Left hindlimb (tissue), 1 donor: ENCODE measurements at places on chromosomes 7 and 10.

DNA sequence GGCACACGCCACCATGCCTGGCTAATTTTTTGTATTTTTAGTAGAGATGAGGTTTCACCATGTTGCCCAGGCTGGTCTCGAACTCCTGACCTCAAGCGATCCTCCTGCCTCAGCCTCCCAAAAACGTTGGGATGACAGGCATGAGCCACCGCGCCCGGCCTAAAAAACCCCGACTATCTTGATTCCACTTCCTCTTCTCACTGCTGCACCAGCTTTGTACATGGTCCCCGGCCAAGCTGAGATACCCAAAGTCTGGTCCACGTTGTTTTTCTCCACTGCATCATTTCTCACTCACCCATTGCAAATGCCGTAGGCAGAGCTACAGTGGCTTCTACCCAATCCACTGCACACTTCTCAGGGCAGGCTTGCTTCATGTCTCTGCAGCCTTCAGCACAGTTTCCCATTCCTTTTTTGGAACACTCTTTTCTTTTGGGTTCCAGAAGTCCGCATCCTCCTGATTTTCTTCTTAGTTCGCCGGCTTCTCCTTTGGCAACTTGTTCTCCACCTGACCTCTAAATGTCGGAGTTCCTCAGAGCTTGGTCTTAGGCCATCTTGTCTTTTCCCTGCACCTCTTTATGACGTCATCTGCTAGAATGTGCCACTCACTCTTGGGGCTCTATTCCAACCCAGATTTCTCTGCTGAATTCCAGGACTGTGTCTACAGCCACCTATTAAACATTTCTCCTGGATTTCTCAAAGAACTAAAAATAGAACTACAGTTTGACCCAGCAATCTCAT, 6.0 kb upstream of the GNB2 start:
- no peak for DNase-seq

DNA sequence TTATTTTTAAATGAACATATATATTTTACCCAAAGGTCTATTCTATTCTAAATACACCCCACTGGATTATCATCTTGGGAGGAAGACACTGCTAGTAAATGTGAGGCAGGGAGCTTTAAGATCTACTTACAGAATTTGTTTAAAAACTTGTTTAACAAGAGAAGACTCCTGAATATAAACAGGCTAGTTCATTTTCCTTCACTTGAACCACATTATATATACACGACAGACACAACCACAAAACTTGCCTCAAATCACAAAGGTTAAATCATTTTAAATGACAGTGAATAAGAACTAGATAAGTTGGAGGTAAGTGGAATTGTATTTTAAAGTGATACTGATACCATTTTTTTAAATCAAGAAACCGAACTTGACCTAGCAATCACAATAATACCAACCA, 109.2 kb downstream of the ATE1 start:
- DNase-seq = no peak

GRCh38 chr7:453597-454306, 65.9 kb downstream of the PDGFA start:
- no peak for DNase-seq

DNA sequence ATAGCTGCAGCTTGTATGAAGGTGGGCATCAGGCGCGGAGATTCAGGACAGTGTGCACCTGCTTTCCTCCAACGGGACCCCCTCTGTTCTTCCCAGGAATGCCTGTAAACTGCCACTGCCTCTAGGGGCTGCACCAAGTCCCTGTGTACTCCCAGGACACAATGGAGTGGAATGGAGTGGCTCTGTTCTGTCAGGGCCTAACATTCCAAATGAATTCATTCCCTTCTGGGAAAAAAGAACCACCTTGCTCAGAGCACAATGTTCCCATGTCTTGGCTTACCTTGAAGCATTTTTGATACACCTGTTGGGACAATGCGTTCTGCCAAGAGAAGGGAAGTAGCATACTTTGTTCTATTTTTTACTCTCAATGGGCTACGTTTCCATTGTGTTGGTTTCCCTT, 339.4 kb downstream of the FRMD4A start:
- no peak for DNase-seq

DNA sequence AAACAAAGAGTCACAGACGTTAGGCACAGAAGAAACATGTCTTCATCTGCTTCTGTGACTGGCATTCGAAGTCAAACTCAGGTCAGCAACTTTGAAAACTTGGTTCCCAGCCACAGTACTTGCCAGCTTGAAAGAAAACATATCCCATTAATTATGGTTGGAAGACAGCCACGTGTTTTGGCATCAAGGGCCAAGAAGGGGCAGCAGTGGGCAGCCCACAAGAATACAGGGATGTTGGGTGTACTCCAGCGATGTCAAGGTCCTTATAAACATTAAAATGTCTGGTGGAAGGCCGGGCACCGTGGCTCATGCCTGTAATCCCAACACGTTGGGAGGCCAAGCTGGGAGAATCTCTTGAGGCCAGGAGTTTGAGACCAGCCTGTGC, 29.5 kb downstream of the JCAD start:
- no peak for DNase-seq

GRCh38 chr7:116367171-116367813, 132.2 kb upstream of the CAV2 start:
- DNase-seq = no peak

DNA sequence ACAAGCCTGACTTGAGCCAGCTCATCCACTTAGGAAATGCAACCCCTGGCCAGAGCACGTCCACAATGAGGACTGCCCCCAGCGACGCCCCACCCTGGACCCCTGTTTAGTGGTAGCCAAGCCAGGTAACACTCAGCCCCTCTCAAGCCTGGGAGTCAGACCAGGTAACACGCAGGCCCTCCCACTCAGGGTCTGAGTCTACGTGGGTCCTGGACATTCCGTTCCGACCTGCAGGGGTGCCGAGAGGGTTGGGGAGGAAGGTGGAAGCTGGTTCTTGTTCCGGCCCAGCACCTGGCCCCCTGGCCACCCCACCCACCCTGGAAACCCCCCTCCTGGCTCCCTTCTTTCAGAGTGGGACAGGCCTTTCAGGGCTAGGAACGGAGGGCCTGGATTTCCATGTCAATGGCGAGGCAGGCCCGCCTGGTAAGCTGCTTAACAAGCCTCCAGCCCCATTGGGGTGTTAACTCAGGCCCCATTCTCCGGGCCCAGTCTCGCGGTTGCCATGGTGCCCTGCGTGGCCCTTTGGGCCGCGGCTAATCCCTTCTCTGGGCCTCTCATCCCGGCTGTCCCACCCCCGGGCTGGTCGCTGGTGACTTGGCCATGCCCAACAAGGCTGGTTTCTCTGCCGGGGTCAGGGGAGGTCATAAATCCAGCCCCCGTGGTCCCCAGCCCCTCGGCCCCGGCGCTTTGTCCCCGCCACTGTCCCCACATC, 19.7 kb upstream of the LFNG start:
- no peak for DNase-seq

DNA sequence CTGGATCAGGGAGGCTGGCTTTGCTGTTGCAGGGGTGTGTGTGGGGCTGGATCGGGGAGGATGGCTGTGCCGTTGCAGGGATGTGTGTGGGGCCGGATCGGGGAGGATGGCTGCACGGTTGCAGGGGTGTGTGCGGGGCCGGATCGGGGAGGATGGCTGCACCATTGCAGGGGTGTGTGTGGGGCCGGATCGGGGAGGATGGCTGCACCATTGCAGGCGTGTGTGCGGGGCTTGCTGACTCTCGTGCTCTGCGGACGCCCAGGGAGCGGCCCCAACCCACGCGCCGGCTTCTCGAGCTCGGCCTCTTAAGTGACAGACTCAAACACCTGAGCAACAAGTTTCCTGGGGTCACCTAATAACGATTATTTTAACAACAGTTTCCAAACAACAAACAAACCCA, 518.2 kb downstream of the DNAJB6 start:
- DNase-seq = peak; percentile 31

- DNase-seq = no peak
Measured at GRCh38 chr7:117679120-117679519, 194.1 kb downstream of the CTTNBP2 start.
